NCI-H748 treated with DMSO at 0.1 percent for 48 hours (cell line): ENCODE measurements at places on chromosomes 4 and X.

DNA sequence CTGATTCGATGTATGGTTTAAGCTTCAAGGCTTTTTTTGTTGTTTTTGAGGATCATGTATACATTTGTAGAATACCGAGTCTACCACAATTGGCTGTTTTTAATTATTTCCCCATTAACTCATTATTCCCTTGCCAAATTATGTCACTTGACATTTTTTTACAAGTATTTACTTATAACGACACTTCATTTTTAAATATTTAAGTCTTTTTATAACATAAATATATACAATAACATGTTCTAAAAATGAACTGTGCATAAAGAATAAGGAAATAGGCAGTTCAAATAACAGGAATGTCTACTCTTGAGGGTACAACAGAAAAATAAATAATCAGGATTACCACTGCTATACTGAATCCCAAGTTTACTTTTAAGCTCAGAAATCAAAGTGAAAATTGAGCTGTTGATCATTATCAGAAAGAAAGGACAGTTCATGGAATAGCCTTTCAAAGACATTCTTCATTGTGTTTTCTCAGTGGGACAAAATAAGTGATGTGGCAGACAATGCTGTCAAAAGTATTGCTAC lies 627.5 kb downstream of the PCDH19 start:
- no peak for DNase-seq

GRCh38 chr4:113181289-113182007 lies 132.0 kb downstream of the ANK2 start:
- DNase-seq: no peak

DNA sequence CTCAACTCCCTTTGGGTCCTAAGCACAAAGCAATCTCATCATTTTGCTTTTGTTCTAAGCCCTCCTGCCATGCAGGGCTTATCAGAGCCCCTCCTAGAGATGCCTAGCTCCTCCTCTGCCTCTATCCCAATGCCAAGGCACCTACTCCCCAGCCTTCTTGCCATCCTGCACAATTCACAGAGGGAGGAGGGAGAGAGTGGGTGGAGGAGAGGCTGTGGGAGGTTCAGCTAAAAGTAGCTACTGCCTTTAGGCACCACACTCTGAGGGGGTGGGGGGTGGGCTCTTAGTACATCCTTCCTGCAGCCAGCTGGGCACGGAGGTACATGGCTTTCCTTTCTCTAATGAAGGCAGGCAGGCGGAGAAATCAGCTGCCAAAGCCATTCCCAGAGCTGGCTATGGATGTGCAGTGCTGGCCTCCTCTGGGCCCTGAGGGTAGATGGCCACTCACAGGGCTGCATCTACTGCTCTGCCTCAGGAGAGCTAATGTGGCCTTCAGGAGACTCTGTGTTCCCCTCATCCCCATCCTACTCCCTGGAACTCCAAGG lies 40.1 kb downstream of the ARHGEF9 start:
- no peak for DNase-seq

- DNase-seq: peak; percentile 25
Measured at GRCh38 chr4:23268072-23268771, 575.5 kb downstream of the GBA3 start.

DNA sequence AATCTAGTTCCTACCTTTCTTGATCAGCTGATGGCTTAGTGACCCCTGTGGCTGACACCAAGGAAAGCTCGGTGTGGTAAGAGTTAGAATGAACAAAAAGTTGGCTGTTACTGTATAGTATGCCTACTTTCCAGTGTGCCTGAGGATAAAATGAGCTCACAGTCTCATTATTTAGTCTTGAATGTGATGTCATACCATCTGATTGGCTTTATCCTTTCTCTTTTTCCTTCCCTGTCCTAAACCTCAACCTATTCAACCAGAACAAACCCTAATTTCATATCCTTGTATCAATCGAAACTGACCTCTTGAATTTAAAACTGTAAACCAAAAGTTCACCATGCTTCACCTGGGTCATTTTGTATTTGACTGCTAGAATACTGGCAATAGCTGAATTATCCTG lies 156.4 kb downstream of the PPARGC1A start:
- no peak for DNase-seq
